Activated T-helper 1 cell treated with anti-CD3 and anti-CD28 coated beads, Interleukin-12 subunit alpha, Interleukin-12 subunit beta, Interleukin-2, Interleukin-4 antibody, amounts not matched to agents 30 ng/mL and 10 ng/mL and 1 ng/mL, durations not matched to agents 14 hours and 24 hours and 36 hours (primary cell): ENCODE measurements at places on chromosomes 5 and 9. TPM values are rescaled to one million over a fixed set of nuclear protein-coding genes. Genes with fewer than 3 reads are reported as not detected.

ANKRD33B gene
- 21.4 and 21.5 TPM in 2 replicates for total RNA-seq

CHSY3 gene
- not detected in 2 replicates for total RNA-seq

IL13 gene
- total RNA-seq: 294 and 308 TPM in 2 replicates

SLC34A3 gene
- total RNA-seq: not detected in 2 replicates

PRELID1 gene
- total RNA-seq: 239 and 250 TPM in 2 replicates

FGD3 gene
- 43.9 and 44.0 TPM in 2 replicates for total RNA-seq

IL7R gene
- 47.2 and 50.8 TPM in 2 replicates for total RNA-seq

SLC46A2 gene
- total RNA-seq: not detected in 2 replicates

CDC14B gene
- 1.1 and 1.4 TPM in 2 replicates for total RNA-seq

PITX1 gene
- 0.71 and 1.1 TPM in 2 replicates for total RNA-seq

MED7 gene
- total RNA-seq: 15.0 and 15.5 TPM in 2 replicates

TLX3 gene
- total RNA-seq: not detected in 2 replicates

WDR38 gene
- not detected in 2 replicates for total RNA-seq

PAEP gene
- not detected in 2 replicates for total RNA-seq

PCDHA6 gene
- not detected in 2 replicates for total RNA-seq
